Activated CD8-positive, alpha-beta T cell treated with anti-CD3 and anti-CD28 coated beads for 36 hours (primary cell): ENCODE measurements at places on chromosomes 3 and 15. TPM values are rescaled to one million over a fixed set of nuclear protein-coding genes. Genes with fewer than 3 reads are reported as not detected.

TLR9 gene
- 2.0 TPM for total RNA-seq

RPP14 gene
- total RNA-seq = 16.1 TPM

CDHR4 gene
- total RNA-seq = not detected

TMEM108 gene
- total RNA-seq = not detected

CLDN16 gene
- total RNA-seq = not detected

REC114 gene
- total RNA-seq = not detected
